ENCODE measurements at places on chromosomes 1 and 21.

- DNase-seq: no peak
Measured at GRCh38 chr1:211885747-211886522, 55.4 kb upstream of the LPGAT1 start.

DNA sequence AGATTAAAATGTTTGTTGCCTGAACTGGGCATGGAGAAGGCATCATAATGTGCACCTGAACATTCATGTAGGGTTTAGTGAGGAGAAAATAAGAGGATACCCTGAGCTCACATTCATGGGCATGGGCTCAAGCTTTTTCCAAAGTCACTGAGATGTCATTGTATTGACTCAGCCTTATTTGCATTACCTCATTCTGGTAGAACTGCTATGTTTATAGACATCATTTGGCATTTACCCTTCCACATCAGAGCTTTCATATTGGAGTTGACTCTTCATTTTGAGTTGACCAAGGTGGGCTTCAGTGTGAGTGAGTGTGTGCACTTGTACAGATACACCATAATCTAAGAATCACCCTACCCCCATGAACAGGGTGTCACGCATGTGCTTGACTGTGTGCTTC is 143.2 kb downstream of the PBX1 start:
- no peak for DNase-seq

DNA sequence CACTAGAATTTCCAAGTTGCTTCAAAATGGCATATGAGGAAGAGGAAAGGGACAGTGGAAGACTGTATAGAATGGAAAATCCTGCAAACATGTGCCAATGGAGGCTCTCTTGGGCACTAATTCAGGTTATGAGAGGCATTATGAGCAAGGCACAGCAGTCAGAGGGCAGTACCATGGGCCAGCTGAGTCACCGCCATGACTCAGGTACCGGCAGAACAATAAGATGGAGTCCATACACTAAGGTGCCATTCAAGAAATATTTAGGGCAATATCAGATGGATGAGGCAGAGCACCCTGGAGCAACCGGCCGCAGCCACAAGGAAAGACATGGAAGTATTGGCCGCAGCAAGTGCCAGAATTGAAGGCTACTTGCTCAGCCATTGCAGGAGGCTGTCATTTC is 25.6 kb upstream of the VAV3 start:
- no peak for DNase-seq

- no peak for DNase-seq
Measured at GRCh38 chr1:114458237-114458777, 52.7 kb downstream of the TRIM33 start.

- DNase-seq: peak; percentile 76
Measured at GRCh38 chr1:36109041-36109679, 15.9 kb downstream of the COL8A2 start.

GRCh38 chr1:239368436-239369109 is 17.8 kb upstream of the CHRM3 start:
- DNase-seq: no peak

- DNase-seq: peak; percentile 19
Measured at GRCh38 chr1:166302989-166303758, 136.4 kb upstream of the FAM78B start.

DNA sequence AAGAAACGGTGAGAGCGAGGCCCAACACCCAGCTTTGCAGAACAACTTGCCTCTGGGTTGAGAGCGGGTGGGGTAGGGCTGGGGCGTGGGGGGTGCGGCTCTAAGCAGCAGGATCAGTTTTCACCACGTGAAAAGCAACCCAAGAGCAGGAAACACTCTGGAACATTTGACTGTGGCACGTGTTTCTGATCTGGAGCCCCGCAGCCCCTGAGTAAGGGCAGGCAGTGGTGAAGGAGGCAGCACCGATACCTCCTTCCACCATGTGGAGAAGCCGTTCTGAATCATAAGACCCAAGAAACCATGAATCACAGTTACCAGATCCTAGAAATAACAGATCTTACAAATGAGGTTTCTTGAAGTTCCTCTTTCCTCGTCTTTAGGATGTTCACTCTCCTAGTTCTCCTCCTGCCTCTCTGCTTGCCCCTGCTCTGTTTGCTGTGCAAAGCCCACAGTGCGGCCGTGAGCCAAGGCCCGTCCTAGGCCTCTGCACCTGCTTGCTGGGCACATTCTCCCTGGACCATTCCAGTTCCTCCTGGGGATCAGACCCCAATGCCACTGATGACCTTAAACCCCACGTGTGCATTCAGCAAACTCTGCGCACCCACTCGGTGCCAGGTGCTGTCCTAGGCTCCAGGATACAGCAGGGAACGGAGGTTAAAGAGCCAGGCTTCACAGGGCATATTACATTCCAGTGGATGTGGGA is 31.9 kb downstream of the SLC1A7 start:
- DNase-seq: no peak

GRCh38 chr1:77991638-77992037 is 12.8 kb upstream of the FUBP1 start:
- DNase-seq: no peak

DNA sequence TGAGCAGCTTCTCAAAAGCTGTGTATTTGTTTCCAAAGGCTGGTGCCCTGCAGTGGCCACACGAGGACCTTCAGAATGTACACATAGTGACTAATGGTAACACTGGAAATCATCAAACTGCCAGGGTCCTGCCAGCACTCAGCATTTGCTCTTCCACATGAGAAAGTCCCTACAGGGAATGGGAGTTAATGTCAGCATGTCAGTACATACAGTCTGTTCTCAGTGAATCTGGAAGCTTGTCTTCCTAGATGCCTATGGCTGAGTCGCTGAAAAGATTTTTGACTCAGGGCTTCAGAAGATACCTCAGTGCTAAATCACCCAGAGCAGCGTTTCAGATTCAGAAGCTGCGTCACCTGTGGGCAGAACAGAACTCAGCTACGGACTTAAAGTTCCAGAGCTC is 108.2 kb downstream of the CDC7 start:
- no peak for DNase-seq

Measured in femur (tissue), 1 donor.